Foreskin keratinocyte (primary cell): ENCODE measurements at places on chromosomes 6 and 20.

DNA sequence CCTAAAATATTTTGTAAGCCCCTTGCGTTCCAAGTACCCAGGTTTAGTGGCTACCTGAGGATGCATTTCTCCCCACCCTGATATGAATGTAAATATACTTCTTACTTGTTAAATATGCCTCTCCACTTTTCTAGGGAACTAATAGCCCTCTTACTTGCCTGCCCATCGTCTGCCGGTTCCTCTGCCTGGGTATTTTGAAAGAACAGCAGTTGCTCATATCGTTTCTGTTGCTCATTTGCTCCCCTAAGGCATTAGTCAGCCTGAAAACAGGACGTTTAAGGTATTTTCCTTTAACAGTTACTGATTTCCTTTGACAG, 141.3 kb upstream of the CARMIL1 start:
- DNase-seq: no peak

DNA sequence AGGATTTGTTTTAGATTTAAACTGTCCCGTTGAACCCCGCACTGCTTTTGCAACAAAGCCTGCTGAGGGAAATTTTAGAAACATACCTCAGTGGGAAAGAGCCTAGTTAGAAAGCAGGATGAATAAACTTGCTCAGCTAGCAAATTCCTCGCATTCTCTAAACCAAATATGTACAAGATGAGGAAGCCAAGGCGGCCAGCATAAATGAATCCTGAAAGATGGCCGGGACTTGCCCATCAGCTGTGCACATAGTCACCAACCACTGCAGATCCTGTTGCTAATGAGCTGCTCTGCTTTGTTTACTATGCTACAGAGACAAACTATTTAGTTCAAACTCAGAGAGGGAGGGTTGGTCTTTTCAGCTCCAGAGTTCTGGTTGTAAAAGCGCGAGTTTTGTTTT, 49.0 kb downstream of the TMEM170B start:
- DNase-seq: peak; percentile 62

- no peak for DNase-seq
These were observed 630.6 kb downstream of the QKI start for GRCh38 chr6:164045082-164045481.

DNA sequence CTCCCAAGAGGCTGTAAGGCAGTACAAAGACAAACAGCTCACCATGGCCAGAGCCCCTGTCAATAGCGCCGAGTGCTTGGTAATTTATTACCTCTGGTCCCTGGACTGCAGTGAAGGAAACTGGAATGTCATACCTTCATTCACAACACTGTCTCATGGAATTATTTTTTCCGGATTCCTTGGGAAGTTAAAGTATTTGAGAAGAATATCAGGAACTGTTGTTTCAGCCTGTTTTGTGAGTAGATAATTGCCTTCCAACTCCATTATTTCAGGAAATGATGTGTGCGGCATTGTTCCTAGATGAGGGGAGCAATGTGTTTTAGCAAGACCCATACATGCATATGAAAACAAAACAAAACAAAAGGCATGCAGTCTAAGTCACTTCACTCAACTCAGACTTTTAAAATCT, 64.0 kb downstream of the BLOC1S5 start:
- DNase-seq: no peak

DNA sequence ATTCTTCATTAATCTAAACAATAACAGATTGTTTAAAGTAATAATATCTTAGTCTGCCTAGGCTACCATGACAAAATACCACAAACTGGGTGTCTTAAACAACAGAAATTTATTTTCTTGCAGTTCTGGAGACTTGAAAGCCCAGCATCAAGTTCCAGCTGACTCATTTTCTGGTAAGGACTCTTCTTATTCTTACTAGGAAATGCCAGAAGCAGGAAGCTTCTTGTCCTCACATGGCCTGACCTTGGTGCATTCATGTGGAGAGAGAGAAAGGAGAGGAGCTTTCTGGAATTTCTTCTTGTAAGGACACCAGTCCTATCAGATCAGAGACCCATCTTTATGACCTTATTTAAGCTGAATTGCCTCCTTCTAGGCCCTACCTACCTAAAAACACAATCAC, 110.5 kb downstream of the ANKRD60 start:
- DNase-seq: peak; percentile 37

DNA sequence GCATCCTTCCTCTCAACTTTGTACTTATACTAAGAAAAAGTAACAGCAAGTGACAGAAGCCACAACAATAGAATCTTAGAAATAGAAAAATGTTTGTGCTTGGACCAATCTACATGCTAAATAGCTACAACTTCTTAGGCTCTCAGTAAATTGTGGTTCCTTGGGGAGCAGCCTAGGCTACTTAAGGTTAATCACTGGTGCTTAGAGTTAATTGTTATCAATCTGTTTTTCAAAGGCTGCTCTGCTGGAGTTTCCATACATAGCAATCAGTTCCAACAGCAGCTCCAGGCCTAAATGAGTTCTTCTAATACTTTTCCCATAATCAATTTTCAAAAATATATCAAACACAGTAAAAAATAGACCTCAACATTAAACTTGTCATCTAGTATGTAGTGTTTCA, 571.4 kb downstream of the EPHA7 start:
- DNase-seq: no peak

DNA sequence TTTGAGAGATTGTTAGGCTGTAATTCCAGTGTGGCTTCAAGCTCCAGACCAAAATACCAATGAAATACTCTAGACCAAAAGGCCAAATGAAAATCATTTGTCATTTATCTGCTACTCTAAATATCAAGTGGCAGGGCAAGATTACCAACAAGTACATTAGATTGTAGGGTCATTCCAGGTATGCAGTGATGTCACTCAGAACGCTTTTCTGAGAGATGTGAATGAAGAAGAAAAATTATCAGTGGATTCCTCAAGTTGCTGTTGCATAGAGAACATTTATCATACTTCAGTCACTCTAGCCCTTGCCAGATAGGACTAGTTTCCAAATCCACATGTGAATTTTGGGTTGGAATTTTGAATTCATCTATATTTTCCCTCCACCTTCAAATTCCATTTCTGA, 65.0 kb downstream of the ZFAND3 start:
- no peak for DNase-seq

- DNase-seq: no peak
These were observed 87.2 kb downstream of the EPM2A start for GRCh38 chr6:145648149-145648548.

DNA sequence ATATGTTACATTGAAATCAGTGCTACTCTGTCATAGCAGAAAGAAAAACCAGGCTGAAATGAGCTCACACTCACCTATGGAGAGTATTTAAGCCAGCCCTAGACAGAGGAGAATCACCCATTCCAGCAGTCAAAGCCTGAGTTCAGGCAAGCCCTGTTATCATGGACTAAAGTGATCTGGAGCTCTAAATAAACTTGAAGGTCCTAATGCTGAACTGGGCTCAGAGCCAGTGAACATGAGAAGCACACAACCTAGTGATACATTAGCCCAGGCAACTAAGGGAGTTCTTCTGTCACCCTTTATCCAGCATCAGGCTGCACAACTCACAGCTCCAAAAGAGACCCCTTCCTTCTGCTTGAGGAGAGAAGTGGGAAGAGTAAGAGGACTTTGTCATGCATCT, 425.0 kb downstream of the COL12A1 start:
- no peak for DNase-seq

GRCh38 chr20:61659246-61659993, 406.3 kb downstream of the TAF4 start:
- DNase-seq: no peak

DNA sequence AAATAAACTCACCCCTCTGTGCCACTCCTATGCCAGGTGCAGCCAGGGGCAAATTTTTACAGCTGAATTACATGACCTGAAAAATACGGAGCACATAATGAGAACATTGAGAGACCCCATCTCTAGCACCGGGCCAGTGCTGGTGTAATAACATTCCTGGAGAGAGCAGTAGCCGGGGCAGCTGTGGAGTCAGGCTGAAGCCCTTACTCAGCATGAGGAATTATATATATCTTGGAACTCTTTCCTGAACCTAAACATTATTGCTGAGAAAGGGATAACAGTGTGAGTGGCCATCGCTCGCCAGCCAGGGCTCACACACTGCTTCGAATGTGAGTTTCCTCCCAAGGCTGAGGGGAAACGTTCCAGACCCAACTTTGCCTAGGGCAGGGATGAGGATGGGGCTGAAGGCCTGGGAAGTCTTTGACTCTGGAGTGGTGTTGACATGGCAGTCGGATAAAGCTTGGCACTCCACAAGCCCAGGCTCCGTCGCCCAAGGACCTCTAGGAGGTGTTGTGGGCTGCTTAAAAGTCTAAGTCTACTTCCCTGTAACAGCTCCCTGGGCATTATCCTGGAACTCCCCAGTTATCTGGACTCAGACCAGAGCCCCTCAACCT, 269.8 kb downstream of the CDC5L start:
- no peak for DNase-seq

- no peak for DNase-seq
These were observed 16.7 kb upstream of the GCM1 start for GRCh38 chr6:53165293-53165692.

- DNase-seq: peak; percentile 41
These were observed 50.0 kb upstream of the PLEKHG1 start for GRCh38 chr6:150549674-150550101.

DNA sequence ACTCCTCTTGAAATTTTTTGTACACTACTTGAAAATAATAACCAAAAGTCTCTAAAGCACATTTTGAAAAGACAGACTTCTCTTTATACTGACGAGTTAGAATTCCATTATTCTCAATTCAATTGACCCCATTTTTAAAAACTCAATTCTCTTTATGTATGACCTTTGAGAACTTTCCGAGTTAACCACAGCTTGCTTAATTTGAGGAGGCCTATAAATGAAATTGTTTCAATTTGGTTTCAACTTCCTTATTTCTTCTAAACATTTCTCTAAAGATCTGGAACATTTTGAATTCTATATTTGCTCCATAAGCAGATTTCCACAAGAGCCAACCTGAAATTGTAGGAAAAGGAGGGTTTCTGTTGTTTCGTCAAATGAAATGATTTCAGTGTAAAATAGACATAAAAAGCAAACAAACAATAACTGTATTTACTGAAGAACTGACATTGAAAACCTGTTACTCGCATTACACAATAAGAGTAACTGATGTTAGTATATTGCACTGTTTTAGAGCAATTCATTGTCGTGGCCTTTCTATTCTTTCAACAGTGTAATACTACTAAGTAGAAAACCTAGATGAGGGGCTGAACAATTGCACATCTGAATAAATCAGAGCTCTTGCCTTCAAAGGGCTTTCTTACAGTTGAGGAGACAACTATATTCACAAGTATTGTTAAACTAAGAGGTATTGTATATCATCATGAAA, 223.6 kb downstream of the HIVEP2 start:
- no peak for DNase-seq

DNA sequence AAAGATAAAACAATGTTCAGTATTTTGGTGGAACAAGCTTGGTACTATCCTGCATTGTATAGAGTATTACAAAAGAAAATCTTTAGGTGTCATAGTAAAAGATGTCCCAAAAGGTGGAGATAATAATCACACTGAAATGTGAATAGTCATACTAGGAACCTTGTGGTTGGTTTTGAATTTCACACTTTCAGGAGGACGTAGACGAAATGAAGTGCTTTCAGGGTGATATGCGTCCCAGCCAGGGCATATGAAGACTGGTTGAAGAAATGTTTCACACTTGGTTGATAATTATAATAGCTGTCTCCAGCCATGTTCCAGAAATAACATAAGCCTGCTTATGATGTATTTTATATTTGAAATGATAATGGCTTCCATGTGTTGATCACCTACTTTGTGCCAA, 60.4 kb downstream of the SCAND1 start:
- DNase-seq: no peak

- DNase-seq: no peak
These were observed 155.1 kb upstream of the ENPP5 start for GRCh38 chr6:46325561-46326530.

- no peak for DNase-seq
These were observed 144.1 kb upstream of the NRSN1 start for GRCh38 chr6:23981923-23982322.

DNA sequence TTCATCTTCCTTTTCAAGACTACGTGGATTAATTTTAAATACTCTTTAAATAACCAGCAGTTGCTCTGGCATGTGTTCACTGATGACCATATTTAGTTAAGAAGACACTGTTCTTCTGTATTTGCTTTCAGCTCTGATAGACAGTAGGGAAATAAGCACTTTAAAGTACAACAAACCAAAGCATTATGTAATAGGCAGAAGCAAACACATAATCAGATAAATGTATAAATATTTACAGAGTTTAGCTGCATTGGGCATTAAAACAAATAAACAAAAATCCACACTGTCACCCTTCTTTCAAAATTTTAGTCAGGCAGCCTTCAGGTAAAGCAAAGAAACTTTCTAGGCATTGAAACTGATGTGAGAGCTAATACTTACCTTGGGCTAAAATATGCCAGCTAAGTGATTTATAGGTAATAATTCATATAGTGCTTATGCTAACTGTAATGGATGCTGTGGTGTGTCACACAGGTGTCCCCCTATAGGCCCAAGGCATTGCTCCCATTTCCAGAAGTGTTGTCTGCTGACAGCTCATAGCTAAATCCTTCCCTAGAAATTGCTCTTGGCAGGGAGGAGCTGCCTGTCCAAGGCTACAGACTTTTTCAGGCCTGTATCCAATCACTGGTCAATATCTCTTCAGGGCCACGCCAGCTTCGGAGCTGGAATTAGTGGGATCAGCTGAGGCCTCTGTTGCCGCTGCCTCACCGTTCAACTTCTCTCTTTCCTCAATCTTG, 111.5 kb upstream of the CITED2 start:
- DNase-seq: no peak

DNA sequence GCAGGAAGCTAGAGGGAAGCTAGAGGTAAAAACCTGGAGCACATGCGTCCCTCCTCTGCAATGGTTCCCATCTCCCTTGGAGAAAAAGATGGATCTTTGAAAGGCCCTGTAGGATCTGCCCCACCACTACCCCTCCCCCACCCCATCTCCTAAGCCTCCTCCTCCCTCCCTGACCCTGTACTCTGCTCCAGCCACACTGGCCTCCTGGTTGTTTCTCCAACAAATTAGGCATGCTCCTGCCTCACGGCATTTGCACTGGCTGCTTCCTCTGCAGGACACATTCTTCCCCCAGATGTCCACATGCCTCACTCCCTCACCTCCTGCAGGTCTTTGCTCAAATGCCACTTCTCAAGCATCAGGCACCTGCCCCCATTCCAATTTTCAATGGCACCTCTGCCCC, 45.5 kb downstream of the UBE2V1 start:
- DNase-seq: no peak

DNA sequence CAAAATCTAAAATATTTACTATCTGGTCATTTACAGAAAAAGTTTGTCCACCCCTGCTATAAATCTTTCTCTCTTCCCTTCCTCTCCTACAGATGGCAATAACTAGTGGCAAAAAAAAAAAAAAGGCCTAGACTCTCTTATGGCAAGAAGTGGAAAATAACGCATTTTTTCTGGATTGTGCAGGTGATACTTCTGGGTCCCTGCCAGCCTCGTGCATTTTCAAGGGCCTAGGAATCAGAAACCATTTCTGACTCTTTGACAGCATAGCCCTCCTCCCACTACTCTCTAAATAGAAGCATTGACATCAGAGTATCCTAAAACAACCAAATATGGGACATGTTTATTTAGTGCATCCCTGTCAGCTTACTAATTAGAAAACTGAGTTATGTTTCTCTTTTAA, 251.0 kb downstream of the KHDC1L start:
- DNase-seq: no peak

GRCh38 chr6:163427498-163428254, 13.2 kb downstream of the QKI start:
- DNase-seq: no peak
